ENCODE measurements at places on chromosomes 3 and 15. TPM values are rescaled to one million over a fixed set of nuclear protein-coding genes. Genes with fewer than 3 reads are reported as not detected.

NDN gene
- 166 TPM for total RNA-seq

ZNF80 gene
- not detected for total RNA-seq

GRK7 gene
- total RNA-seq = not detected

CADM2 gene
- total RNA-seq = 0.29 TPM

DNA sequence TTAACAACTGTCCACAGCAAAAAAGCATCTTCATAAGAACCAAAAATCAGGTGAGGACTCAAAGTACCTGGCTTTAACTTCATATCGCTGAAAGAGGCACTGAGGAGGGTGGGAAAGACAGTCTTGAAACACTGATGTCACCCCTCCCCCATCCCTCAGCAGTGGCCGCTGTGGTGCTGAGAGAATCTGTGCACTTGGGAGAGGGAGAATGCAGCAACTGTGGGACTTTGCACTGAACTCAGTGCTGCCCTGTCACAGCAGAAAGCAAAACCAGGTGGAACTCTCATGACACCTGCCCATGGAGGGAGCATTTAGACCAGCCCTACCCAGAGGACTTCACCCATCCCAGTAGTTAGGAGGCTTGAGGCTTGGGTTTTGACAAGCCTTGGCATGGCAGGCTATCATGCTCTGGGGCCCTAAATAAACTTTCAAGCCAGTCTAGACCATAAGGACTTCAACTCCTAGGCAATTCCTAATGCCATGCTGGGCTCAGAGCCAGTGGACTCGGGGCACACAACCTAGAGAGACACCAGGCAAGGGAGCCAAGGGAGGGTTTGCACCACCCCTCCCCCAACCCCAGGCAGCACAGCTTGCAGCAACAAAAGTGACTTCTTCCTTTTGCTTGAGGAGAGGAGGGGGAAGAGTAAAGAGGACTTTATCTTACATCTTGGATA is 6.1 kb upstream of the ZSCAN2 start:
- DNase-seq = no peak

- no peak for DNase-seq
Measured at GRCh38 chr3:72009851-72010443, 225.0 kb upstream of the PROK2 start.

DNA sequence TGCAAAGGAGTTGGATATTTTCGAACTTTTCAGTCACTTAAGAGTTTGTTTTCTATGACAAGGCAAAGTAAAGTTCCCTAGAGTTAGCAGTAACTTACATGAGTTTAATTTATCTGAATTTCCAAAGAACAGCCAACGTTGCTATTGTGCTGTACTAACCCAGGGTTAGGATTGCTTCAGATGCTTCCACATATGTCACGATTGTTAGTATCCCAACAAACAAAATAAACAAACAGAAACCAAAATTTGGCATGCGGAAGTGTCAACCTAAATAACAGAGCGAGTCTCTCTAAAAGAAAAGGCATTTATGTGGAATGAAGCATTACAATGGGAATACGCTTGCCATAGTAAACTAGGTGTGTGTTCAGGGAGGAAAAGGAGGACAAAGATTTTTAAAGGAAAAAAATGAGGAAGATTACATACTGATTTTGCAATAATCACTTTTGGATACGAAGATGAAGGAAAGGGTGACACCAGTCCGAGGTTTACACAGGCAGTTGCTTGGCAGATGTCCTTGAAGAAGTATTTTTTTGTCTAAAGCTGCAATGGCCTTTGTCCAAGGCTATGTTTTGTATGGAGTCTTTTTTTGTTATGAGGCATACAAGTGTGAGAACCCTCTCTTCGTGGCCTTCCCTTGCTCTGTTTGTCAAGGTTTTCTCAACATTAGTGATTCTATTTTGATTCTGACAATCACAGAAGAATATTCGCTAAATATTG is 267.9 kb downstream of the GABRG3 start:
- no peak for DNase-seq

DNA sequence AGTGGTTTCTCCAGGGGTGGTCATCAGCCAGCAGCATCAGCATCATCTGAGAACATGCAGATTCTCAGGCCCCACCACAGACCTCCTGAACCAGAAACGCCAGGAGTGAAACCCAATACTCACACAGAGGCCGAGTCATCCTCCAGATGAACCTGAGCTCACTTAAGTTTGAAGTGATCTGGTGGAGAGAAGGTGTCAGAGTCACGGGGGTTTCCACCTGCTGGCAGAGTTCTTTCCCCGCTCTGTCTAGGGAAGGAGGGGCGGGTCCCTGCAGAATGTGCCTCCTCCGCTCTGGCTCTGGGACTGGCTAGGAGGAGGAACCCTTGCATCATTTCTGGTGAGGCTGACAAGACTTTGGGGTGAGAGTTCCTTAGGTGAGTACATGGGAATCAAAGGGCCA is 13.3 kb upstream of the KIF23 start:
- DNase-seq = no peak

DNA sequence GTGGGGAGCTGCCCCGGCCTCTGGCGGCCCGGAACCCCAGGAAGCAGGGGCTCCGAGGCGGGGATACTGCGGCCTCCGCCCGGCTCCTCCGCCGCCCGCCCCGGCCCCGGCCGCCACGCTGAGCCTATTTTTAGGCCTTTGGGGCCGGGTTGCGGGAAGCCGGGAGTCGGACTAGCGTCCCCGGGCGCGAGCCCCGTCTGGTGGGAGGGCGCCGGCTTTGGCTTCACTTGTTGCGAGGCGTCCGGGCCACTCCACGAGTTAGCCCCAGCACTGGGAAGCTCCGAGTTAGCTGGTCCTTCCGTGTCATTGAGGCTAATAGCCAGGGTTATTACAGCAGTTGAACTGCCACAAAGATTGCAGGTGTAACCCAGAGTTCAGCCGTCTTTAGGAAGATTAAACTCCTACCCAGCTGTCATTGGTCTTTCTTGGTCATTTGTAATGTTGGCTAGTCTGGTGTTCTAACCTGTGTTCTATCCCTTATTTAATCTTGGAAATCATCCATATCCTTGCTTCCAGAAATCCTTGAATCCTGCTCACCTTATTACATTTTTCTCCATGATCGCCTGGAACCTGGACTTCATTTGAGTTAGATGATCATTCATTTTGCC is 791 bp downstream of the GYG1 start:
- DNase-seq = peak; percentile 48

DNA sequence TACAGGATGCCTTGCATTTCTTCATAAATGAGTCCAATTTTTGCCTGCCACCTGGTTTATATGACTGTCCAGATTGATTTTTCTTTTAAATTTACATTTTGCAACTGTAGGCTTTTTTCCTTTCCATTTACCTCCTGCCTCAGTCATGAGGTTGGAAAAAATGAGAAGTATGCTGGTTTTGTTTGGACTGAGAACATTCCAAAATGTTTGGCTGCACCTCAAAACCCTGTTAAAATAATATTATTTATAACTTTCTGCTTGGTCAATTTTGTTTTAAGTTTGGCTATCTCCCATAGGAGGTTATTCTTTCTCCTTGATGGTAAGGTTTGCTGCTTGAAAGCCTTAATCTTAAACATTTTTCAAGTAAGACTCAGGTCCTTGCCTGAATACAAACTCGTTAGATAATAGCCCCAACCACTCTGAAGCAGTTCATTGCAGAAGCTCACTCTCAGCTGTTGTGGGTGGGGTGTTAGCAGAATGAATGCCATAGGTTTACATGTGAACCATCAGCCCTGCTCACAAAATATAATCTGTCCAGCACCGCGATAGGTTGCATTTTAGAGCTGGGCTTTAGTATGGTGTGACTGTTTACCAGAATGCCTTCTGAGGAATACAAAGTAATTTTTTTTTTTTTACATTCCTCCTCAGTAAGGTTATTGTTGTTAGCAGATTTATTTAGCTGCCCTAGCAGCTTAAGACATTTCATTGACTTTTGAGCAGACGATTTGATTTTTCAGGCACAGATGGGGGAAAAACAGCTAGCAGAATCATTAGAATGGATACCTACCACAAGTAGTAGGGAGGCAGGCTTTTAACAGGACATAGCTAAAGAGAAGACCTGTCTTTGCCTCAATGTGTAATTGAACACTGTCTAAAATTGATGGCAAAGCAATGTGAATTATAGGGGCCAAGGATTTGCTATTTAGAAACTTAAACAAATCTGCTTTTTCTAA is 630.8 kb upstream of the KCNMB2 start:
- no peak for DNase-seq

DNA sequence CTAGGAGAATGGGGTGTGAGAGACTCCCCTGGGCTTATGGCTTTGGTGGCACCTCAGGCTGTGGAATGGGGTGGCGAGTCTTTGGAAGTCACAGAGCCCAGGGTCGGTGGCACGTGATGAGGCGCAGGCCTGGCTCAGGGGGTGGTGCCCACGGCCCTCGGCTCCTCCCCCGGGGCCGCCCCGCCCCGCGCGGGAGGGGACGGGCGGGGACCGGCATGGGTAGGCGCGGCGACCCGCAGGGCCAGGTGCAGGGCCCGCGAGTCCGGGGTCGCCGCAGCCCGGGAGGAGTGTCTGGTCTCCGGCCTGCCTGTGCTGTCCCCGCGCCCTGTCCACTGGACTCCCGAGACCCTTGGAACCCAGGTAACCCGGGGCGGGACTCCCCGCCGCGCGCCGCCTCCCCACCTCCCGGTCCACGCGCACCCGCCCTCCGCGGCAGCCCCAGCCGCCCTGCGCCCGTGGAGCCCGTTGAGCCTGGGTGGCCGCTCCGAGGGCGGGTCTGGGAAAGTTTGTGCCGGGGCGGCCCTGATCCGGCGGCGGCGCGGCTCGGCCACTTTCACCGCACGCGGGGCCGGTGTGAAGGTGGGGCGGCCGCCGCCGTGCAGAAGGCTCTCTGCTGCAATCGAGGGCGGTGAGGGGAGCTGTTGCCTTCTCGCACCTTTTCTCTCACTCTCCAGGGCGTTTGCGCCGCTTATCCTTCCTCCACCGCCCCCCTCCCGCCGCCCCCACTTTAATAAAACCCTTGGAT is at the start of gene PAQR5:
TSS of gene PAQR5 (plus strand) at position 216 of the 745 bp plus-strand sequence. CDS start 61,169 bp downstream, outside the sequence.
- no peak for DNase-seq

DNA sequence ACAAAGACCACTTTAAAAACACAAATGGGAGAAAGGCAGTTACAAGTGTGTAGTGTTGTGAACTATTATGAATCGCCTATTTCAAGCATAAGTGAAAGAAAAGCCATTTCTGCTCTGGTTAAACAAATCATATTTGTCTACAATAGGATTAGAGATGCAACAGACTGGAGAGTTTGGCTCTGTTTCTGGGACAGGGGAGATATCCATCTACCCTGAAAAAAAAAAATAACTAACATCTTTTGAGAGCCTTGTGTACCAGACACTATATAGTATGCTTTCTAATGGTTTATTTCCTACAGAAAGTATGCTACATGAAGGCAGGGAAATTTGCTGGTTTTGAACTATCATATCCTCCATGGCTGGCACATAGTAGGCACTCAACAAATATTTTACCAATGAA is 106.7 kb upstream of the FHIT start:
- no peak for DNase-seq

DNA sequence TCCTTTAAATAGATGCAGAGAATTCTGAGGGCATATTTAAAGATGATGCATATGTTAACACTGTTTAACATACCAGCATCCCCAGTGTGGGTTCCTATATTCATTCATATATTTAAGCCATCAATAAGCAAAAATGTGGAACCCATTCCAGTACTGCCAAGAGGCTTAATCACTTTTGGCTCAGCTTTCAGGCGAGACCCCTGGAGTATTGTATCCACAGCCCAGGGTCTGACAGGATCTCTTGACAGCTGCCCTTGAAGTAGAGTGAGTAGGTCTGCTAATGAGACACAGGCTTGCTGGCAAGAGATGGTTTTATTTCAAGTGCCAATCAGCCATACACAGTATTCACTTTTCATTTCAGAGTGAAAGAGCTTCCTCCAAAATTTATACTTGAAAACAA is 367.3 kb downstream of the OCA2 start:
- DNase-seq = no peak

- no peak for DNase-seq
Measured at GRCh38 chr3:78888635-78889034, 879.2 kb downstream of the ROBO1 start.
